Activated CD4-positive, CD25-positive, alpha-beta regulatory T cell treated with anti-CD3 and anti-CD28 coated beads, Interleukin-2, amount 50 U/mL, for 24 hours (primary cell): ENCODE measurements at places on chromosomes 3 and 15.

DNA sequence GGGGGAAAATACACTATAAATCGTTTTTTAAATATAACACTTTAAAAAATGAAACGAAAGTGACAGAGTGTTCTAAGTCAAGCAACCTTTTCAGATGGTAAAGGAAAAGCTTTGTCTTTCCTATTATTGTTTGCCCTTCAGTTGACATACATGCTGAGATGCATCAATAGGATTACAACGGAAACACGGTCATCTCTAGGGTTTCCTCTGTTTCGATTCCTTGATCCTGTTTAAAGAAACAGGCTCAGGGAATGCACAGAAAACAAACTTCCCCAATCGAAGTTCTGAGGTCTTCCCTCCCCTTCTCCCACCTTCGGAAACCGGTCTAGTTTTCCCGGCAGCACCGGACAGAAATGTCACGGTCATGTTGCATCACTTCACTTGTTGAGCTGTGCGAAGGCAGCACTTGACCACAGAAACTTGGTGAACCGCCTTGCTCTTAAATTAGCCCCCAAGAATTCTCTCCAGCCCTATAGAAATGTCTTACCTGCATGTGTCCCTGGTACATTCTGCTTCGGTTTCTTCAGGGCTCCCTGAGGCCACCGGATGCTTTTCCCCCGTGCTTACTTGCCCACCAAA is 556 bp downstream of the PEX5L start:
- no peak for ATAC-seq

DNA sequence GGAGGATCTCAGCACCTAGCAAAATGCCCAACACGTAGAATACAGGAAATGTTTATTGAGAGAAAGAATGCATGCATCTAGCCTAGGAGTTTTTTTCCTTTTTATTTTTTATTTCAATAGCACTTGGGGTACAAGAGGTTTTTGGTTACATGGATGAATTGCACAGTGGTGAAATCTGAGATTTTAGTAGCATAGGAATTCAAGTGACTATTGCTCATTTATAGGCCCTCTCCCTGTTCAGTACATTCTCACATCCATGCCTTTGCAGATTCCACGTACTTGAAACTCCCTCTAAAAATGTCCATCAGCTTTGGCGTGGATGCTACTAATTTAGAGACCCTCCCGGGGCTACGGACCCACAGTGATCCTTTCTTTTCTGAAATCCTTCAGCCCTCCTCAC is 61.7 kb upstream of the PIAS1 start:
- ATAC-seq: no peak

DNA sequence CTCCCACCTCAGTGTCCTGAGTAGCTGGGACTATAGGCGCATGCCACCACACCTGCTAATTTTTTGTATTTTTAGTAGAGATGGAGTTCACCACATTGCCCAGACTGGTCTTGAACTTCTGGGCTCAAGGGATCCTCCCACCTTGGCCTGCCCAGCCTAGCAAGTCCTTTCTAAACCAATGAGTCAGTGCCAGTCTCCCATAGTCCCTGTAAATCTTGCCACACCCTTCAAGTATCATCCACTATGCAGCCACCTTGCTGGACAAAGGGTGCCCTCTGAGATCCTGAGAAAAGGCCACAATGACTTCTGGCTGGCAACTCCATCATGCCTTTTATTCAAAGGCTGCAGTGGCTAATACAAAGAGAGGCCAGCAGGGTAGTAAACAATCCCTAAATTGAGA is 184.0 kb downstream of the ABHD5 start:
- ATAC-seq: no peak

DNA sequence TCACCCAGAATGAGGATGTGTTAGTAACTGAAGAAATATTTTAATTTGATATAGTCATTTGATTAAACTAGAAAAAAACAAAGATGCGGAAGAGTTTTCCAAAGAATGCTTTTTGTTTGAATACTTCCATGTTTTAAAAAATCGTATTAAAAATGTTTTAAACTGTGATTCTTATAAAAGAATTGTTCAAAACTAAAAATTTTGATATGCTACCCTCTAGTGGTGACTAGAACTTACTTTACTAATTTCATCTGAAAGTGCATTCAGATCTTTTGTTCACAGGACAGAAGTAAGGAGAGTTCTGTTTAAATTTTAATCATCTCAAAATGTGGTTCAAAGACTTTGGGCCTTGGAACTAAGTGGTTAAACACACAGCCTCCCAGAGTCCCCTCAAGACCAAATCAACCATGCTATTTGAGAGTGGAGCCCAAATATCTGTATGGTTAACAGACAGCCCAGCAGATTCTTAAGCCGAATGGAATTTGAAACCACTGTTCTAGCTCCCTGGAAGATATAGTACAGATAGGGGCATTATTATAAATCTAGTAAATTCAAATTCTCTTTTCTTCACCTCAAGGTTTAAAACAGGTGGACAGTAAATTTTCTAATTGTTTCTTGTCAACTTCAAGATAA is 45.2 kb upstream of the SYNPR start:
- ATAC-seq: no peak

GRCh38 chr3:57079474-57079831 is 19.0 kb downstream of the SPATA12 start:
- no peak for ATAC-seq

DNA sequence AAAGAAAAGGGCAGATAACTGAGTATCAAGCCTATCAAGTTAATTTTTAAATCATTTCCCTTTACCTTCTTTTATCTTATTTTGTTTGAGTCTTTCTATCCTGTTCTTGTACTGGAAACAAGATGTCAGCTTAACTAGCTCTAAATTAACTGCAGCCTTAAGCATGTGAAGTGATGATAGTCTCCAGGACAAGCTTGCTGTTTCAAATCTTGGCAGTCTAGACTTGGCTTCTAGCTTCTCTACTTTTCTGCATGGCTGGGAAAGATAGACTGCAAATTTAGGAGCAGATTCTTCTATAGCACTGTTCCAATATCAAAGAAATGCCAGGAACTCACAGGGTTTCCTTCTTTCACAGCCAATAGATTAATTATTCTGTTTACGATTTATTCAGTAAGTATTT is 1034.4 kb downstream of the TUSC7 start:
- ATAC-seq: no peak

DNA sequence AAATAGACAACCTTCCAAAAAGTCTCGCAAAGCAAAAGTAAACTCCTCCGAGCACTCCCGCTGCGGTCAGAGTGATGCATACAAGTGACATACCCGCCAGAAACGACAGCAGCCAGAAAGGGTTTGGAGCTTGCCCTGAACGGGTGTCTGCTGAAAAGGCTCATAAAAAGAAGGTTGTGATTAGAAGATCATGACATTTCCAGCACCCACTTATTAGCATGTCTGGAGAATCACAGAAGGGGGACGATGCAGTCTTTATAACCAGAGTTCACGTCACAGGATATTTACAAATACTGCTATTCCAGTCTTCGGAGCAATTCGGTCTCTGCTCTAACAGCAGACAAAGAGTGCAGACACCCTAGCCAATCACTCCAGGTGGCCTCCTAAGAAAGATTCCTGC is 59.1 kb upstream of the FRMD4B start:
- ATAC-seq: no peak

GRCh38 chr3:110686701-110687100 is 384.9 kb upstream of the NECTIN3 start:
- no peak for ATAC-seq
